ENCODE measurements at places on chromosomes 3 and 15. TPM values are rescaled to one million over a fixed set of nuclear protein-coding genes. Genes with fewer than 3 reads are reported as not detected.

DNA sequence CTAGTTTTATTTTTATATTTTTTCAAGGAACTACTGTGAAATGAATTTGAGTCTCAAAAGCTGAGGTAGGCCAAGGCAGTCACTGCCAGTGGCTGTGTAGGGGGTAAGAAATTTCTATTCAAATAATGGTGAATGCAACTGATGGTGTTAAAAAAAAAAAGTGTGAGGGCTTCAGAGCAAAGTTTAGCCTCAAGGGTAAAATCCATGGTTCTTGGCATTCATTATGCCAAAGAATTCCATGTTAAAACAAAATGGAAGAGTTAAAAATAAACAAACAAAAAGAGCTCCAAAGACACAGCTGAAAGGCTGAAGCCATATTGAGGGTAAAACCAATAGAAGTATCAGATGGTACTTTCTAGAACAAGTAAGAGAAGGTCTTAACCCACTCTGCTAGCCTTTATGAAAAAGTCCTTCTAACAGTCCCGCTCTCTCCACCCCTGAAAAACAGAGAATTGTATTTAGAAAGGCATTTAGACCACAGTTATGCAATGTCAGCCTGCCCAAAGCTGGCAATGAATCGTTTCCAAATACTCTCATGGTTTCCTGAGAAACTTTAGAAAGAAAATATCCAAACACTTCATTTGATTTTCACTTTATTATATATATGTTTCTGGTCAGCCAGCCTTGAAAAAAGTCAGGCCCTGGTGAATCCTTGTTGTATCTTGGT is 158.4 kb upstream of the GMNC start:
- H3K27ac ChIP-seq, result no peak overlapping the region
- no peak overlapping the region for H3K4me3 ChIP-seq
- no peaks in the 10 kb centered on the region for H3K4me1 ChIP-seq
- DNase-seq, result no peak

GRCh38 chr3:119293105-119293870 is 895 bp upstream of the ARHGAP31 start:
- H3K27ac ChIP-seq, result peak overlapping the region; percentile 77
- no peaks in the 10 kb centered on the region for H3K36me3 ChIP-seq
- peak overlapping the region; percentile 70 for H3K4me3 ChIP-seq

Gene NCK1
- total RNA-seq, result 43.5 TPM

DNA sequence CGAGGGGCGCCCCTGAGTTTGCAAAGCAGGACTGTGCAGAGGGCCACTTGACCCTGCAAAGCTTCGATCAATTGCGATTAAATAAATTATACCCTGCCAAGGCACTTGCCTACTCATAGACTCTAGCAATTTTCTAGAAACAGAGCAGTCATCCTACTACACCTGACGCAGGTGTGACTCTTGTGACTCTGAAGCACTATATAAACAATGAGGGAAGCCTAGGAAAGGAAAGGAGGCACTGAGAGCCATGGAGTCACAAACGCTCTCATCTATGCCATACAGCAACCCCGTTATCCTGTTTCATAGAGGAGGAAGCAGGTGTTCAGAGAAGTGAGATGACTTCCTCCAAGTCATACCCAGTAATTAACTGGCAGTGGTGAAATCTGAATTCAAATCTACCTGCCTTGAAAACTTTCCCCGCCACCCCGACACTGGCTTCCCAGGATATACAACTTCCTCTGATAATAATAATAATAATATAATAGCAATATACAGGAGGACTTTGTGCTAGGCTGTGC is 14.4 kb downstream of the ARHGEF3 start:
- H3K4me3 ChIP-seq, result no peak overlapping the region
- no peak for DNase-seq
- H3K36me3 ChIP-seq, result no peaks in the 10 kb centered on the region
- H3K4me1 ChIP-seq, result peaks cover 11% of the 10 kb centered on the region
